Esophagus muscularis mucosa (tissue), 4 donors: ENCODE measurements at places on chromosomes 2 and 18. TPM values are rescaled to one million over a fixed set of nuclear protein-coding genes. Genes with fewer than 3 reads are reported as not detected.

Gene MC2R
- total RNA-seq = not detected

Gene CDCA7
- 3.1 TPM for total RNA-seq

Gene CETN1
- not detected for total RNA-seq

Gene PMS1
- total RNA-seq = 15.0 TPM

Gene MC5R
- total RNA-seq = not detected

Gene SRD5A2
- total RNA-seq = 0.06 TPM

DNA sequence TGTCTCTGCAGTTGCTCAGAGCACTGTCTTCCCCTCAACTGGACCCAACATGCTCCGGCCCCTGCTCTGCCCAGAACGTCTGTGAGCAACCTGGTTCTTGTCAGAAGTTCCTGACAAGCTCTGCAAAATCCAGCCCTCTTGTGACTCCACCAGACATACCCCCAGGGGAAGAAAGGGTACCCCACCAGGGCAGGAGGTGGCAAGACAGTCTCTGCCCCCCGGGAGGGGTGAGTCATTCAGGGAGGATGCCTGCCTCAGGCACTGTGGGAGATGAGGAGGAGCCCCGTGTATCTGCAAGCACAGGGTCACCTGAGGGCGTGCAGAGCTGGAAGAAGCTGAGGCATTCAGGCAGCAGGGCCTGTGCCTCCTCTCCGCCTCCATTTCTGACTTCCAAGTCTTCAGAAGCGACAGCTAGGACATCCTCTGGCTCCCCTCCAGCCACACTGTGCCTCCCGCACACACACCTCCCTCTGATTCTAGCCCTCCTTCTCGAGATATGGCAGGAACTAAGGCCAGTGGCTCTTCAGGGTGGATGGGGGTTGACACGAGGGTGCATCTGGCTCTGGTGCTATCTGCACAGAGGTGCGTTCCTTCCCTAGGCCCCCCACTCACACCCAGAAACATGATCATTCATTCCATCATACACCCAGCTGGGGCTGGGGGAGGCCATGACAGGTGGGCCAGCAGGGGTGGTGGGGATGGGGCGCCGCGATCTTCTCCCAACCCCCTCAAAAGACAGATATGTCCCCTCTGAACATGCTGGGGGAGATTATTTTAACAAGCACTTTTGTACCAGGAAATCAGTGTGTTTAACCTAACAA is 222.2 kb downstream of the CYP26B1 start:
- no peak for DNase-seq
- no peaks in the 10 kb centered on the region for H3K27me3 ChIP-seq
- H3K36me3 ChIP-seq = no peaks in the 10 kb centered on the region
- no peak overlapping the region for H3K4me3 ChIP-seq

GRCh38 chr2:108491848-108492247 is 42.4 kb upstream of the LIMS1 start:
- H3K36me3 ChIP-seq = peaks cover 74% of the 10 kb centered on the region
- no peaks in the 10 kb centered on the region for H3K27me3 ChIP-seq
- H3K27ac ChIP-seq = no peak overlapping the region
- no peak for DNase-seq

- no peaks in the 10 kb centered on the region for H3K36me3 ChIP-seq
- H3K27ac ChIP-seq = peak overlapping the region; percentile 83
- DNase-seq = no peak
- peak overlapping the region; percentile 20 for H3K4me3 ChIP-seq
These were observed 107.4 kb downstream of the POLR1A start for GRCh38 chr2:85998071-85998991.

GRCh38 chr2:155519529-155520130 is 812.9 kb downstream of the NR4A2 start:
- no peak overlapping the region for H3K4me3 ChIP-seq
- no peak overlapping the region for H3K27ac ChIP-seq
- H3K36me3 ChIP-seq = no peaks in the 10 kb centered on the region
- no peak for DNase-seq
- H3K27me3 ChIP-seq = no peaks in the 10 kb centered on the region
- no peaks in the 10 kb centered on the region for H3K4me1 ChIP-seq

- H3K36me3 ChIP-seq = no peaks in the 10 kb centered on the region
- no peaks in the 10 kb centered on the region for H3K27me3 ChIP-seq
- no peak for DNase-seq
- H3K4me3 ChIP-seq = no peak overlapping the region
- no peak overlapping the region for H3K27ac ChIP-seq
These were observed 45.3 kb downstream of the ADAM23 start for GRCh38 chr2:206488623-206489022.

DNA sequence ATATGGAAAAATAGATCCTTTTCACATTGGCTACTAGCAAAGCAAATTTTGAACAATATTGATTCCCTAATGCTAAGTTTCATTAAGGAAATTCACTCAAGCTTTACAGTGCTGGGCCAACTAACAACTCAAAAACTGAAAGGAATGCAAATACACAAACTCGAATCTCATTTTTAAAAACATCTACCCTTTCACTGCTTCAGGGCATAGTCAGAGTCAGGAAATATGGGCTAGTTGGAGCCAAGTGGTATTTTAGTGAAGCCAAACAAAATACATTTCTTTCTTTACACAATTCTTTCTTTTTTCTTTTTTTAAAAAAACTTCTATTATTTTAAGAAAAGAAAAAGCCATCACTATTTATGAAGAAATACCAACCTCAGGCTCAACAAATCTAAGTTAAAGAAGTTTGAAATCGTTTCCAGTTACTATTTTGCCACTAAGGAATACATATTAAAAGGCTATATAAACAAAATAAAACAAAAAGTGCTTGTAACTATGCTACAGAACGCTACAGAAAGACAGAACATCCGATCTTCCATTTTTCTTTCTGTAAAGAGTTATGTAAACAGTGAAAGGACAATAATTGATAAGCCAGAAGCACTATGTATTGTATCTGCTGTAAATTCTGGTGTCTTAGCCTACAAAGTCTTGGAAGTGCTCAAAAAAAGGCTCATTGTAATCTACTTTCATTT is 113.6 kb upstream of the STK17B start:
- no peak overlapping the region for H3K27ac ChIP-seq
- no peak overlapping the region for H3K4me3 ChIP-seq
- H3K27me3 ChIP-seq = no peaks in the 10 kb centered on the region
- DNase-seq = no peak
- peaks cover 9% of the 10 kb centered on the region for H3K4me1 ChIP-seq
- H3K36me3 ChIP-seq = no peaks in the 10 kb centered on the region

DNA sequence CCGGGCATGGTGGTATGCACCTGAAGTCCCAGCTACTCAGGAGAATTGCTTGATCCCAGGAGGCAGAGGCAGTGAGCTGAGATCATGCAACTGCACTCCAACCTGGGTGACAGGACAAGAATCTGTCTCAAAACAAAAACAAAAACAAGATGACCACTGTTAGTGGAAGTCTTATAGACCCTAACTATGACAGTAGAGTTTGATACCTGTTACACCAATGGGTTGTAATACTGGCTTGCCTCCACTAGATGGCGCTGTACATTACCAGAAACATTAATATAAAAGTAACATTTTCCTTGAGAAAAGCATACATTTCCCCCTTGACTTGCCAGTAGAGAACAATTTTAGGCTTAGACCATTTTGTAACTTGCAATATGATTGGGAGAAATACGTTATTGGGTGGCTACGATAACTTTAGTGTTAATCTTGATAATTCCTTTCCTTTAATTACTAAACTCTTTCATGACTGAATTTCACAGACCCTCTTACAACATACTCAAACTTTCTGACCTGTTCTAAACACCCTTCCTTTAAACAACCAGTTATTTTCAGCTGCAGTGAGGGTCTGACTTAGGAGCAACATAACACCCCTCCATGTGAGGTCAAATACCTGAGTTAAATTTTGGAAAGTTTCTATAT is 19.5 kb downstream of the SLC25A52 start:
- no peaks in the 10 kb centered on the region for H3K4me1 ChIP-seq
- no peak for DNase-seq
- no peaks in the 10 kb centered on the region for H3K36me3 ChIP-seq
- H3K27ac ChIP-seq = no peak overlapping the region
- H3K4me3 ChIP-seq = no peak overlapping the region
- H3K27me3 ChIP-seq = no peaks in the 10 kb centered on the region

- H3K27me3 ChIP-seq = no peaks in the 10 kb centered on the region
- H3K4me1 ChIP-seq = peaks cover 98% of the 10 kb centered on the region
- H3K4me3 ChIP-seq = no peak overlapping the region
- peak overlapping the region; percentile 86 for H3K27ac ChIP-seq
These were observed 17.7 kb downstream of the KLF7 start for GRCh38 chr2:207148020-207148419.

DNA sequence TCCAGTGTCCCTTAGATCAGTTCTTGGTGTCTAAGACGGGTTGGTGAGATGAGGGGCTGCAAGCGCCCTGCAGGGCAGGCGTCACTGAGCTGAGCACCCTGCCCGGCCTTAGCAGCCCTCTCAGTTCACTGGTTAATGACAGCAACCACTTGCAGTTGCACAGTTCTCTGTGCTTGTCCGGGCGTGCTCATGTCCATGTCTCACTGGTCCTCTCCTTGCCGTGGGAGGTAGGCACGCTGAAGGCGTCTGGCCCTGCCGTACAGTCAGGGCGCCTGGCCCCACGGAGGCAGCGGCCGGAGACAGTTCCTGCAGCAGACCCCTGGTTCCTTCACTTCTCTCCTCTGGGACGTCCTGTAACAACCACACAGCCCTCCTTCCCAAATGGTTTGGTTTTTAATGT is 75.3 kb downstream of the ARHGEF4 start:
- no peak overlapping the region for H3K4me3 ChIP-seq
- no peaks in the 10 kb centered on the region for H3K27me3 ChIP-seq
- DNase-seq = no peak
- no peaks in the 10 kb centered on the region for H3K36me3 ChIP-seq

DNA sequence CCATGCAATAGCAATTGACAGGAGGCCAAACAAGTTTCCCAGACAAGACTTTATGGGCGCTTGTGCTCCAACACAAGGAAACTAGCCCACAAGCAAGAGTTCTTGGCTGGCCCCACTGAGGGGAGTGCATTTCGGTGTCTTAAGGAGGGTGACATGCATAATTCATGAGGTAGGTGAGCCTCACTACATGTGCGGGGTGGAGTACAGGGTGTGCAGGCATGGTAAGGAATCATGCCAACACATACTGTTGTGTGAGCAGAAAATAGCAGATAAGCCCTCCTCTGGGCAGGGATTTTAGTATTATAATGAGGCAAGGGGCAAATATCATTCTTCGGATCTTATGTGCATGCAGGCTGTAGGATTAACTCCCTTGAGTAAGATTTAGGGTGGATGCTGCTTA is 78.7 kb upstream of the SLC1A4 start:
- H3K4me3 ChIP-seq = no peak overlapping the region
- no peaks in the 10 kb centered on the region for H3K27me3 ChIP-seq
- H3K27ac ChIP-seq = no peak overlapping the region
- no peaks in the 10 kb centered on the region for H3K4me1 ChIP-seq

DNA sequence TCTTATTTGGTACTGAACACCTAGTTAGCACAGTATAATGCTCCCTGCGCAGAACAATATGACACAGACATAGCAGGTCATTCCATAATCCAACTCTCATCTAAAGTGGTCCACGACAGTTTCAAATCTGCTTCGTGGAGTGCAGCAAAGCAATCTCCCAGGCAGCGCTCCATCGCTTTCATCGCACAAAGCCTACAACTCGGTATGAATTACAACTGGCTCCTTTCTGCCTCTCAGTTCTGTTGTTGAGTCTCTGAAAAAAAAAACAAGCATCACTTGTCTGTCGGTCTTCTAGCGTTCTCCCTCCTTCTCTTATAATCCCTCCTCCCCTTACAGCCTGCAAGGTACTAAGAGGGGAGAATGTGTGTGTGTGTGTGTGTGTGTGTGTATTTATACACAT is 123.5 kb downstream of the FIGN start:
- H3K27ac ChIP-seq = no peak overlapping the region
- no peak for DNase-seq
- no peaks in the 10 kb centered on the region for H3K27me3 ChIP-seq
- H3K4me1 ChIP-seq = no peaks in the 10 kb centered on the region

DNA sequence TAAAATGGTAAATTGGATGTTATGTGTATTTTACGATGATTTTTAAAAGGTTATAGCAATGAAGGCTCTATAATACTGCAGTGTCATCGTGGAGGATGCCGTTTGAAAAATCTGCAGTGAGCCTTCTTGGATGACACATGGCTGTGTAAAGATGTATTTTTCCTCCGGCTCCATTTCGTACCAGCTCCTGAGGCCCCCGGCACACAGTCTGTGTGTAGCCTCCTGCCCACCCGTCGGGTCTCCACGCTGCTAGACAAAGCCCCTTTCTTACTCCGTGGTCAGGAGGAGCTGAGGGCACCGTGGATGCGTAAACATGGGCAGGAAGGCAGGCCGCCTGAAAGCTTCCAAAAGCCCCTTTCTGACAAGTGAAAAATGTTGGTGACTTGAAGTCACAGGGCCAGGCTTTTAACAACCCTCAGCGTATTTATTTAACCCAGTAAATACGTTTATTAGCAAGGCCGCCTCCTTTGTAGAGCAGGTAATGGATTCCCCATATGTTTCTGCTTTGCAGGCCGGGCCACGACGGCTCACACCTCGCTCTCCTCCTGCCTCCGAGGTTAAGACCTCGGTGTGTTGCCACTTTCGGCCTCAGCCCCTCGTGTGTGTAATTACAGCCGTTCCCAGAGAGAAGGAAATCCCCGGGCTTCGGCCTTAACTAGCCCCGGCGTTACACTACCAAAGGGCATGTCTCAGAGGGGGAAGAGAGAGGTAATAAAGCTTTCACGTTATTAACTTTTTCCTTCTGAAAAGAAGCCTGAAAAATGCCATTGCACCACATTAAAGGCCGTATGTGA is 72.8 kb downstream of the DDX1 start:
- no peaks in the 10 kb centered on the region for H3K36me3 ChIP-seq
- no peaks in the 10 kb centered on the region for H3K27me3 ChIP-seq
- no peak overlapping the region for H3K27ac ChIP-seq

- H3K36me3 ChIP-seq = no peaks in the 10 kb centered on the region
- no peaks in the 10 kb centered on the region for H3K27me3 ChIP-seq
- H3K27ac ChIP-seq = no peak overlapping the region
These were observed 5.1 kb upstream of the CALCRL start for GRCh38 chr2:187453078-187453641.

DNA sequence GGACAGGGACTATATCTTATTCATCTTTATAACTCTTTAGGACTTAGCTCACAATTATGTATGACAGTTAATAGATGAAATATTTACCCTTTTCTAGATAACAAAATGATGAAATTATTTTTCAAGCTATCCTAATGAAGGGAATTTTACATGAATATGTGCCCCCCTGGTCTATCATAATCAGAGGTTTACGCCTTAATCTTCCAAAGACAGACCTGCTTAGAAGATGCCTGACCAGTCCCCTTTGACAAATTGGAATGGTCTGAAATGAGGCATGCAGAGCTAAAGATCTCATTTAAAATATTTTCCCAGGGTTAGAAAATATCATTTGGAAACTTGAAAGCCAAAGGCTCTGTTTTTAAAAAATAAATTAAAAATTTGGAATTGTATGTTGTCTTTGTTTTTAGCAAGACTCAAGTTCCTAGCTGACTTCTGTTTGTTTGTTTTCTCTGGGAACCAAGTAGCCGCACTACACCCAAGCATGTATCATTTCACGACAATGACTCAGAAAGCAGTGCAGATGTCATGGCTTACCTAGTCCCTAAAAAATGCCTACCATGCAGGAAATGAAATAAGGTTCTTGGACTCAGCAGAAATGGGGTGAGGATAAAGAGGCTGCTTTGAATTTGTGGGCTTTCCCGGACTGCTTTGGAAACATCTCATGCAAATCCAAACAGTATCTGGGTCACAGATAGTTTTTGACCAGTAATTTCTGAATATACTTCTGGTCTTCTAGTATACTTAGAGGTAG is 162.1 kb downstream of the ZEB2 start:
- H3K27ac ChIP-seq = no peak overlapping the region
- DNase-seq = no peak
- no peak overlapping the region for H3K4me3 ChIP-seq
- H3K36me3 ChIP-seq = no peaks in the 10 kb centered on the region
- no peaks in the 10 kb centered on the region for H3K4me1 ChIP-seq
- H3K27me3 ChIP-seq = no peaks in the 10 kb centered on the region
